ENCODE measurements at places on chromosomes 1 and 21.

GRCh38 chr1:199338760-199339159 is 688.8 kb upstream of the NR5A2 start:
- no peak for DNase-seq

DNA sequence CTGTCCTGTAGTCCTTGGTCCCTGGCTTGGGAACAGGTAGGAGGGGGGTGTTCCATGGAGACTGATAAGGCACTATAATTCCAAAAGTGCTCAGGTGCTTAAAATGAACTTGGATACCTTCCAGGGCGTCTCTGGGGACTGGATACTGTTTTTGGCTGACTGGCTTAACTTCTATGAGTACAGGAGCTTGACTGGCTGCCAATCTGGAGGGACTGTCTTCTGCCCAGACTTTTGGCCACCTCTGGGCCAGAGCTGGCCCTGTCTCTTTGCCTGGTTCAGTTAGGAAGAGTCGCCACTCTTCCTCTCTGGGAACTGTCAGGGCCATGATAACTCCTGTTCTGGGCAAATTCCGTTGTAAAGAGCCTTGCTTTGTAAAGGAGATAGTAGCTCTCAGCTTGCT is 407.0 kb downstream of the TGFB2 start:
- no peak for DNase-seq

DNA sequence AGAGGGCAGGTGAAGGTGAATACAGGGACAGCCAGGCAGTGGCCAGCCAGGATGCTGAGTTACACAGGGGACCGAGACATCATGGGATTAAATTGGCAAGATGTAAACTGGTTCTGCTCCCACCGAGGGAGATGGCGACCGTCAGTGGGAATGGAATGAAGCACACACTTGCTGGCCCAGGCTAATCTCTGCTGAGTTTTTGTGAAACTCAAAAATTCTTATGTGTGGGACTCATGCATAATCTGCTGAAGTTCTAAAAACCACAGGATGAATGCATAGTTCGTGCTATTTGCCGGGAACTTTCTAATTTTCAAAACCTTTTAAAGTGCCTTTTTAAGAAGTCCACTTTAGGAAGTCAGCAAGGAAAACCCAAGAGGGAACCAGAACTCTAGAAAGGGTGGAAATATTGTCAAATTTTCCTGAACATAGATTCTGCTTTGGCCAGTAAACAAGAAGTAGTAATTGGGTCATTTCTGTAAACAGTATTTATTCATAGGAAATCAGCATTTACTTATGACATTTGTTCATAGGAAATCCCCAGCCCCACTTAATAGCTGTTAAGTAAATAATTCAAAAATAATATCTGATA is 85.4 kb upstream of the ROR1 start:
- no peak for DNase-seq

DNA sequence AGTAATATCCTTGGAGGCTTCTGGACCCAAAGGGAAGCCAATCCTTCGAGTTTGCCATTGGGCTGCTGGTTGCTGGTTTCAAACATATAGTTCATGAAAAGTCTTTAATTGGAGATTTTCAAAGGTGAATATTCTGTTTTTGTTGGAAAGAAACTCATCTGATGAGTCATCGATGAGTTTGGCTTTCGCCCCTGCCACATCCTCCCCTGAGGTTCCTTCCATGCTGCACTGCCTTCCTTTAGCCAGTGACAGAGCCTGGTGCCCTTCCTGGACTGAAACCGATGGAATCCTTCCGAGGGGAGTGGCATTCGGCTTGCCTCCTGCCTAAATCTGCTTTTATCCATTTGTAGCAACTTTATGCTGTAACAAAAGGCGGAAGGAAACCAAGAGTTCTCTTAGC is 550.0 kb downstream of the KIF26B start:
- no peak for DNase-seq

GRCh38 chr1:4126731-4127591 is 226.9 kb upstream of the C1orf174 start:
- DNase-seq, result no peak

GRCh38 chr1:195202241-195202640 is 1406.0 kb downstream of the KCNT2 start:
- DNase-seq, result no peak

DNA sequence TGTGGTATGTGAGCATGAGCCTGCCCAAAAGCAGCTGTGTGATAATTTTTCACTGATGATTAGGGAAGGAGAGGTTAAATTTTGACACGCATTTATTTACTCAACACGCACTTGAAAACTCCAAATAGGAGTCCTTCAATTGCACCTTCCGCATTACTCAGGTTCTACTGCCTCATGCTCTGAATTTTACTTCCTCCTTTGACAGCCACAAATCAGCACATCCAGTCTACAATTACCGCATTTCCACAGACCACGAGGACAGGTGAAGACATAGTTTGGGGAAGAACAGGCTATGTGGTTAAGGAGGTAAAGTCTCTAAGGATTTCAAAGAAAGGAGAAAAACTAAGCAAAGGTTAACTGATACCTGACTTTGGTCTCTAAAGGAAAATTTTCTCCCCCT is 2.6 kb downstream of the CAPN8 start:
- DNase-seq, result no peak

DNA sequence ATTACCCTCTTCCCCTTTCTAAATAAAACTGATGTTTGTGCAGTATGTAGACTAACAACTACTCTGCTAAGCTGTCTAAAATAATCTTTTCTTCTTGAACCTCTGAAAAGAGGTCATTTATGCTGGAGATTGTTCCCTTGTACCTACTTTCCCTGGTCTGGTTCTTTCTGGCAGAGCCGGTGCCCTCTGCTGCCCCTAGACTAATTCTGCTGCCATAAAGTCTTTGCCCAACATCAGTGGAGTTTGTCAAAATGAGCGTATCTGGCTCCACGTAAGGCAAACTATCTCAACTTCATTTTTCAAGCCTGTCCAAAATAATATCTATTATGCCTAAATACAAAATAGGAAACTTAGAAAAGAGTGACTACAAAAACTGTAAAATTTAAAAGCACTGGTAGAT is 30.9 kb upstream of the ANGPTL7 start:
- DNase-seq, result no peak

DNA sequence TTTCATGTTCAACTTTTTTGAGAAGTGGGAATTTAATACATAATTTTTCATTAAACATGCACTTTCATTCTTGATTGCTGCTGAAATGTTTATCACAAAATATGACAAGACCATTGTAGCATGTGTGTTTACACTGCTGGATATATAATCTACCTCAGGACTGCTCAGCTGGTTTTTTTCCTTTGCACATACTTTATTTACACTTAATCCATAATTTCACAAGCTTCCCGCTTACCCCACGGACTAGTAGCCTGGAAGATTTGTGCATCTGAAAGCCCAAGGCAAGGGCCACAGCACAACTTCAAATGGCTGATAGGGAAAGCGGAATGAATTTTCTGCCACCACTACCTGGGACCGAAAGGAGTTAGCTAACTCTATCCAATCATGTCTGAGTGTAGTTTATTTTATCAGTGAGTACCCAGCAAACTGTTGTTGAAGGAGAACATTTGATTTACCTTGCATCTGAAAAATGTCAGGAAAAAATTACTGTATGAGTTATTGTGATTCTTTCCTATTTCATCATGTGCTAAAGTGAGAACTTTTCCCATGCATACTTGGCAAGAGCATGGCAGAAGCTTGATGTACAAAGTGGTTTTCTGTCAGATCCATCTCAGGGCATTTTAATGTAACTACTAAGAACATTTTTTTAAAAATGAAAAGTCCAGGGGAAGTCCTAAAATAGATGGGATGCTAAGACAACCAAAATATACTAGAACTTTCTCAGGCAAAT is 558.2 kb upstream of the USP24 start:
- no peak for DNase-seq

- DNase-seq, result no peak
Observed at GRCh38 chr1:178168536-178168935, 74.6 kb downstream of the RASAL2 start.

- DNase-seq, result no peak
Observed at GRCh38 chr1:94620345-94621031, 78.9 kb upstream of the F3 start.

GRCh38 chr1:16630661-16631247 is 17.4 kb upstream of the NBPF1 start:
- DNase-seq, result no peak

DNA sequence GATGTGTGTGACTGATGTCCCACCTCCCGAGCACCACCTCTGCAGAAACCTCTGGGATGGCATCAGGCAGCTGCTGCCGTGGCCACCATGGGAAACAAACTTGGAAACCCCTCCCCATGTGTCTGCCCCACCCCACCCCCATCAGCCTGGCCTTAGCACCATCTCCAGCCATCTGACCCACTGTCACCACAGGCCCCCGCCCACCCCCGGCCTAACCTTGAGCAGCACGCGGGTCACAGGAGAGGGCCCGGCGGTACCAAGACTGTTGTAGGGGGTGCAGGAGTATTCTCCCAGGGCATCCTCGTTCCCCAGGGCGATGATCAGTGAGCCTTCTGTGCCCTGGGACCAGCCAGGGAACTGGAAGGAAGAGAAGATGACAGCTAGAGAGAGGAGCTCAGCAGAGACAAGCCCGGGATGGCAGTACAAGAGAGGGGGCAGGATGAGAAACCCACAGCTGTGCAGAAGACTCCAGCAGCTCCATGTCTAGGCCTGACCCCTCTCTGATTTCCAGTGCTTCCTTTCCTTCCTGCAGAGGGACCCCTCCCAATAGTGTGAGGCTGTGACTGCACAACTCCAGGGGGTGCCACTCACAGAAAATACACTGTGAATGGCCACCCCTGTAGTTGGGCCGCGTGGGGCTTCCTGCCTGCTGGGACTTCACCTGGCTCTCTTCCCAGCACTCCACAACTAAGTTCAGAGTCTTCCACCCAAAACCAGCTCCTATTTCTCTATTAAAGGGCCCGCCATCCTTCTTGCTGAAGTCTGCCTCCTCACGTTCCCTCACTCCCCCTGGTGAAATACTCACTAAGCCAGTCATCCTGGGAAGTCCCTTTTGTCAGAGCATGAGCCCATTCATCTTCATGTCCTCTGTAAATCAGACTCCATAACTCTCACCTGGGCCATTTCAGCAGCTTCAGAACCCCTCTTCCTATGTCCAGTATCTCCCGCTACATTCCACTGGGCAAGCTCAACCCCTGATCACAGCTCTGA is 7.3 kb upstream of the TAGLN2 start:
- no peak for DNase-seq

DNA sequence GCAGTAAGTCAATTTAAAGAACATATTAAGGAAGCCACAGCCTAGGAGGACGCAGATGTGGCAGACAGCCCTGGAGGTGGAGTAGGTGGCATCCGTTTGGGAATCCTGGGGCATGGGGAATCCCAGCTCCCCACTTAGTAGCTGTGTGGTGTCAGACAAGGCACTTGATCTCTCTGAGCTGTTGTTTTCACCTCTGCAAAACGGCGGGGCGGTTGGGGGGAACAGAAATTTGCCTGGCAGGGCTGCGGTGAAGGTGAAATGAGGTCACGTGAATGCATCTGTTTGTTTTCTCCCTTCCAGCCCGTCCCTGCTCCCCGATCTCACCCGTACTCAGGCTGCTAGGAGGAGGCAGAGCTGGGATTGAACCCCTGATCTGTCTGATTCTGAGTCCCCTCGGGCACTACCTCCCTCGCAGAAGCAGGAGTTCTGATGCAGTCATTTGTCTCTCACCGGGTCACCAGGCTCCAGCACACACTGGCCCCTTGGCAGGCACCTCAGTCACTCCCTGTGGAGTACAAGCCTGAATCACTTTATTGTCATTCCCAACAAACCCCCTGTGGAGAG is 2.2 kb upstream of the LAPTM5 start:
- DNase-seq, result no peak

GRCh38 chr1:9100471-9101043 is 28.3 kb downstream of the GPR157 start:
- DNase-seq, result no peak

DNA sequence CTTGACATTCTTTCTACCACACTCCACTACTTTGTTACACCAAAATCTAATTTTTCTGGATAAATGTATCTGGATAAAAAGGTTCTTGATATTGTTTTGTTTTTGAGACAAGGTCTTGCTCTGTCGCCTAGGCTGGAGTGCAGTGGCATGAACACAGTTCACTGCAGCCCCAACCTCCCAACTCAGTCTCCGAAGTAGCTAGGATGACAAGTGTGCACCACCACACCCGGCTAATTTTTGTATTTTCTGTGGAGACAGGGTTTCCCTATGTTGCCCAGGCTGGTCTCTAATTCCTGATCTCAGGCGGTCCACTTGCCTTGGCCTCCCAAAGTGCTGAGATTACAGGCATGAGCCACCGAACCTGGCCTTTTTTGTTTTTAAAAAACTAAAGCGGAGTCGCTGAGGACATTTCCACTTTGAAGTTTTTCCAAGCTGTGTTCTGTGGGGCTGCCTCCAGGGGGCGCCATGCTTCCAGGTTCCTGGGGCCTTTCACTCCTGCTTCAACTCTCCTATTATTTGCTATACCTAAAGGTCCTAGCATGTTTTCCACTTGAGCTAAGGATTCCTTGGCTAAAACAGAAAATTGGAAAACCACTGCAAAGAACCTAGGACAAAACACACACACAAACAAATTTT is 14.1 kb upstream of the NCMAP start:
- no peak for DNase-seq

DNA sequence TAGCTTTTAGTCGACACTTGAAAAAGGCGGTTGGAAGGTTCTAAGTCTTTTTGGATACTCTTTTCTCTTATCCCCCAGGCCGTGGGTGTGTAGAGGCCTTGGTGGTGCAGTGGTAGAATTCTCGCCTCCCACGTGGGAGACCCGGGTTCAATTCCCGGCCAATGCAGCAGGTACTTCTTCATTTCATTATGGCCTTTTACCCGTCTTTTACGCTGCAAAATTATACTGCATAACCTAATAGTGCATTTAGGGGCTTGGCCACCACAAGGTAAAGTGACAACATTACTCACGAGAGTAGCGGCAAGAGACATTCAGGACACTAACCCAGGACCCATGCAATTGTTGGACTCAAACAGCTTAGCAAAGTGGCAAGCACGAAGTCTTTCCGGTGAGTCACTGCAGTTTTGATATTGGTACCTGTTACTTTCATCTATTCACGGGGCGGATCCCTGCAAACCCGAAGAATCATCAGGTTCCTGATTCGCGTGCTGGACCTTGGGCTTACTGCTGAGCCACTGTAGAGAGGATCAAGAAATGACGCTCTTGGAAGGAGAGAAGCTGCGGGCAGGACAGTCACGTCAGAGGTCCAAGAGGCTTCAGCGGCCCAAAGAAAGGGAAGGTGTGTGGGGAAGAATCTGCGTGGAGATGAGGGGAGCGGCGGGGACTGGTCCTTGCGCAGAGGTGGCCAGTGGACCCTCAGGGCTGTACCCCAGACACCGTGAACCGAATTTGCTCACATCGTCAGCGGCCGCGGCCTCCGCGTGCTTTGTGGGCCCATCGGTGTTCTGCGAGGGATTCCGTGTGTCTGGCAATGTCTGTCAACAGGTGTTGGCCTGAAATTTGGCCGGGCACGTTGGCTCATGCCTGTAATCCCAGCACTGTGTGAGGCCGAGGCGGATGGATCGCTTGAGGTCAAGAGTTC is 12.9 kb upstream of the RNU1-4 start:
- no peak for DNase-seq

All from progenitor cell of endocrine pancreas (in vitro differentiated cells).